SW 1271 (cell line): ENCODE measurements at places on chromosomes 5 and 9.

GRCh38 chr5:15515229-15515628 is 15.2 kb downstream of the FBXL7 start:
- no peak for DNase-seq

DNA sequence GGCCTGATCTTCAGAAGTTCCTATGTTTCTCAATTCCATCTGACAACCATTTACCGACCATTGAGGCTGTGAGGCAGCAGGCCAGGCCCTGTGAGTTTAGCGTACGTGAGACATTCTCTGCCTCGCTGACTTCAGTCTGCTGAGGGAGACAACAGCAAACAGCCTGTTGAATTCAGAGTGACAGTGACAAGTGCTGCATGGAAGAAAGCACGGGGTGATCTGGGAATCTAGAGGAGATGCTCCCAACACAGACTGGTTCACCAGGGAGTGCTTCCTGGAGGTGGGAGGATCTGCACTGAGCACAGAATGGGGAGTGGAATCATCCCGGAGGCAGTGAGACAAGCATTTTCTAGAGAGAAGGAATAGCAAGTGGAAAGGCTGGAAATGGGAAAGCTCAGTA is 10.0 kb upstream of the DDX41 start:
- no peak for DNase-seq

DNA sequence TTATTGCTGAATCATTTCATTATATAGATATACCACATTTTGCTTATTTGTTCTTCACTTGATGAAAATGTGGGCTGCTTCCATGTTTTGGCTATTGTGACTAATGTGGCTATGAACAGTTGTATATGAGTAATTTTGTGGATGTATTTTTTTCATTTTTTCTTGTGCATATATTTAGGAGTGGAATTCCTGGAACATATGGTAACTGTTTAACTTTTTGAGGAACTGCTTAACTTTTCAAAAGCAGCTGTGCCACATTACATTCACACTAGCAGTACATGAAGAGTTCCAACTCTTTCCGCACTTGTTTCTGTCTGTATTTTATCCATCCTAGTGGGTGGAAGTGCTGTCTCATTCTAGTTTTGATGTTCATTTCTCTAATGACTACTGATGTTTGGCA is 67.8 kb downstream of the JAK2 start:
- no peak for DNase-seq

GRCh38 chr9:70613024-70613768 is 198.7 kb upstream of the KLF9 start:
- no peak for DNase-seq
